Stimulated activated naive B cell treated with anti-CD40 and anti-IgM and Interleukin-4, amounts not matched to agents 10 μg/mL and 1 μg/mL and 100 μg/mL, for 72 hours (primary cell): ENCODE measurements at places on chromosomes 5 and 9.

DNA sequence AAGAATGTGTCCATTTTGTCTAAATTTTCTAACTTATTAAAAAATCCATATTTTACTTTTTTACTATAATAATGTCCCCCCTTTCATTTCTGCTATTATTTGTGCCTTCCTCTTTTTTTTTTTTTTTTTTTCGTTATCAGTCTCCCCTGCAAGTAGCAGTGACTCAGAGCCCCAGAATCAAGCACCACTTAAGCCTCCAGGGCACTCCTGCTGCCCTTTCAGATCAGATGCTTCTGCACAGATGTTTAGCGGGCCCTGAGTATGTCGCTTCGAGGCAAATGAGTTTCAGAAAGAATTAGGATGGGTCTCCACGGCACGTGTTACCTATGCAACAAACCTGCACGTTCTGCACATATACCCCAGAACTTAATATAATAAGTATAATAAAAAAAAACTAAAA, 11.7 kb downstream of the MED7 start:
- H3K27ac ChIP-seq: no peak overlapping the region
- no peak overlapping the region for H3K4me3 ChIP-seq
- peaks cover 22% of the 10 kb centered on the region for H3K4me1 ChIP-seq
- no peak for DNase-seq
- H3K36me3 ChIP-seq: peaks cover 4% of the 10 kb centered on the region

GRCh38 chr5:174090129-174090528, 44.6 kb downstream of the NSG2 start:
- no peaks in the 10 kb centered on the region for H3K4me1 ChIP-seq
- DNase-seq: no peak
- no peak overlapping the region for H3K4me3 ChIP-seq
- peaks cover 18% of the 10 kb centered on the region for H3K27me3 ChIP-seq

DNA sequence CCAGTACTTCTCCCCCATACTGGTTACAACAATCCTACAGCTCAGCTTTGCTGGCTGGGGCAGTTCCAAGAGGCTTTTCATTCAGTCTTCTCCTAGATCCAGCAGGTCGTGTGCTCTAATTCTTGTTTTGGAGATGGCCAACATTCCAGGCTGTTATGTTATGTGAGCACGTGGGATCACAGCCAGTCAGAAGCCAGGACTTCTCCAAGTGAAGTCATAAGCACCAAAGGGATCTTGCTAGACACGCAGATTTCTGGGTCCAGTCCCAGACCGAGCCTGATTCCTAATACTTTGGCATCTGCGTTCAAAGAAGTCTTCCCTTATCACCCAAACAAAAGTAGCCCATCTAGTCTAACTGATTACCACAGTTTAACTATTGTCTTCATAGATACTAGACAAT, 1.4 kb upstream of the LARP1 start:
- no peak for DNase-seq
- H3K36me3 ChIP-seq: peaks cover 5% of the 10 kb centered on the region

GRCh38 chr5:157175071-157175612, 5.5 kb upstream of the ITK start:
- H3K4me1 ChIP-seq: peaks cover 47% of the 10 kb centered on the region
- peaks cover 6% of the 10 kb centered on the region for H3K36me3 ChIP-seq
- DNase-seq: no peak
- peak overlapping the region; percentile 57 for H3K27ac ChIP-seq

DNA sequence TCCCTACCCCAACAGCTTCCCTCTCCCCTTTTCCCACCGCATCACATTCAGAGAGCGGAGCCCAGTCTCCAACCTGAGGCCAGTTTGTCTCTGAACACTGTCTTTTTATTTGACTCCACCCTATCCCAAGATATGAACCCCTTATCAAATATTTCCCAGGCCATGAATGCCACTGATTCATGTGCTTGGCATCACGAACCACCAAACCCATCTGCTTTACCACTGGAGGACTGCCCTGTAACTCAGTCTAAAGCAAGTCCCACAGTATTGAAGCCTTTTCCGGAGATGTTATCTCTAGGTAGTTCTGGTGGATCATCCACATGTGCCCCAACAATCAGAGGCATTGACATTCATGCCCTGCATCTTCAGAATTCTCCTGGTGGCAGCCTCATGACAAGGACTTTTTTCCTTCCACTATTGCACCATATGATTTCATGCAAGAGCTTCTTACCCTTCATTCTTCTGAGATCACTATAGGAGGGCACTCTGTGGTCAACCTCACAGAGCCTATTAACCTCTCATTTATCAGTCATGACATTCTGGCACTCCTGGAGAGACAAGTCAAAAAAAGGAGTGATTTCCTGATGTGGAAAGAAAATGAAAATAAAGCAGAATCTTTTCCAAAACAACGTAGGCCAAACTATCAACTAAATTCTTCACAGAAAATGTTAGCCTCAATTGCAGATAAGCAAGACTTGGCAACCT, 12.3 kb upstream of the SPATA31D4 start:
- H3K27me3 ChIP-seq: peaks cover 15% of the 10 kb centered on the region
- H3K36me3 ChIP-seq: no peaks in the 10 kb centered on the region
- DNase-seq: no peak
- no peak overlapping the region for H3K4me3 ChIP-seq
- peaks cover 4% of the 10 kb centered on the region for H3K4me1 ChIP-seq

DNA sequence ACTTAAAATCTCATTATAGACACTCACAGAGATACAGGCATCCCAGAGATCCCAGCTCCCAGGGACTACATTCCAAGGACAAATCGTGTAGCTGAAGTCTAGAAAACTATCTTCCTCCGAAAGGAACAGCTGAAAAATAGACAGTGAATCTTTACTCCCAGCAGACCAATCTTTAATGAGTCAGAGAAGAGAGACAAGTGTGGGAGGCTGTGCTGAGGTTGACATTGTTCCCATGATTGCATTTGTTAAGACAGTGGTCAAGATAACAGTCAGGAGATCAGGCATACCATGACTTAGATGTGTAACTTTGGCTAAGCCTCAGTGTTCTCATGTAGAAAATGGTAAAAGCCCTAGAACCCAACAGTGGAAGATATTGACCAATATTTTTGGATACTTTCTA, 120.7 kb downstream of the PAPPA start:
- H3K4me3 ChIP-seq: no peak overlapping the region
- no peaks in the 10 kb centered on the region for H3K4me1 ChIP-seq
- H3K36me3 ChIP-seq: no peaks in the 10 kb centered on the region
- DNase-seq: no peak
- peaks cover 6% of the 10 kb centered on the region for H3K27me3 ChIP-seq

DNA sequence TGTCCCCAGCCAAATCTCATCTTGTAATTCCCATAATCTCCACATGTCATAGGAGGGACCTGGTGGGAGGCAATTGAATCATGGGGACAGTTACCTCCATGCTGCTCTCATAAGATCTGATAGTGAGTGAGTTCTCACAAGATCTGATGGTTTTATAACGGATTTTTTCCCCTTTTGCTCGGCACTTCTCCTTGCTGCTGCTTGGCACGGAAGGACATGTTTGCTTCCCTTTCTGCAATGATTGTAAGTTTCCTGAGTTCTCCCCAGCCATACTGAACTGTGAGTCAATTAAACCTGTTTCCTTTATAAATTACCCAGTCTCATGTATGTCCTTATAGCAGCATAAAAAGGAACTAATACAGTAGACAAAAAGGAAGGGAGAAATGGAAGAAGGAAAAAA, 76.7 kb upstream of the CCNG1 start:
- H3K27ac ChIP-seq: no peak overlapping the region
- DNase-seq: no peak
- peaks cover 34% of the 10 kb centered on the region for H3K27me3 ChIP-seq
- H3K36me3 ChIP-seq: no peaks in the 10 kb centered on the region
- no peaks in the 10 kb centered on the region for H3K4me1 ChIP-seq
- H3K4me3 ChIP-seq: no peak overlapping the region

DNA sequence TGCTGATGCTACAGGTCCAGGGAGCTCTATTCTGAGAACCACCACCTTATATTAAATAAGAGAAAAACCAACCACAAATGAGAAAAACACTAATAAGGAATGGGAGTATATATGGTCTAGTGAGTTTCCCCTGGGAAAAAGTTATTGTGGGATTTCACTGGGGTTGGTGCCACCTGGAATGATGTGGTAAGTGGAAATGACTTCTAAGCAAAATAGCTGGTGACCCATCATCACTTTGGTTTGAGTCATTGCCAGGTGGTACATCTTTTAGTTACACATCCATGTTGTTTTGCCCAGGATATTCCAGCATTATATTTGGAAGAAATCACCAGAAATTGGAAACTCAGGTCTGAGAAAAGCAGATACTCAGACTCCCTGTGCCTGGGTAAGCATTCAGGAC, 437.3 kb downstream of the DTWD2 start:
- no peak for DNase-seq
- H3K4me1 ChIP-seq: no peaks in the 10 kb centered on the region

GRCh38 chr9:116819116-116819515, 132.0 kb downstream of the TRIM32 start:
- H3K4me3 ChIP-seq: no peak overlapping the region
- no peaks in the 10 kb centered on the region for H3K4me1 ChIP-seq
- peaks cover 4% of the 10 kb centered on the region for H3K27me3 ChIP-seq

GRCh38 chr9:123338710-123339665, 17.0 kb upstream of the CRB2 start:
- peak overlapping the region; percentile 100 for H3K27ac ChIP-seq
- peak; percentile 89 for DNase-seq
- H3K27me3 ChIP-seq: no peaks in the 10 kb centered on the region
- H3K4me3 ChIP-seq: peak overlapping the region; percentile 87
- peaks cover 67% of the 10 kb centered on the region for H3K4me1 ChIP-seq

- H3K36me3 ChIP-seq: no peaks in the 10 kb centered on the region
- DNase-seq: no peak
- no peaks in the 10 kb centered on the region for H3K4me1 ChIP-seq
- peaks cover 9% of the 10 kb centered on the region for H3K27me3 ChIP-seq
Observed at GRCh38 chr5:55071413-55071812, 31.0 kb upstream of the GZMA start.

DNA sequence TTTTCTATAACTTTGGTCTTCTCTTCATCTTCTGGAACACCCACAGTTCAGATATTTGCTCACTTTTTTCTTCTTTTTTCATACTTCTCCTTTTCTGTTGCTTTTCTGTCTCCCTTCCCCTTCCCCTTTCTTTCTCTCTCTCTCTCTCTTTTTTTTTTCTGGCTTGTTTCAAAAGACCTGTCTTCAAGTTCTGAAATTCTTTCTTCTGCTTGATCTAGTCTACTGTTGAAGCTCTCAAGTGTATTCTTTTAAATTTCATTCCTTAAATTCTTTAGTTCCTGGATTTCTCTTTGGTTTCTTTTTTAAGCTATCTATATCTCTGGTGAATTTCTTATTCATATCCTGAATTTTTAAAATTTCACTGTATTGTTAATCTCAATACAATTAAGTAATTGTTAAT, 11.2 kb downstream of the ALG2 start:
- peaks cover 49% of the 10 kb centered on the region for H3K36me3 ChIP-seq
- H3K27me3 ChIP-seq: no peaks in the 10 kb centered on the region
- no peak overlapping the region for H3K27ac ChIP-seq
- DNase-seq: no peak

DNA sequence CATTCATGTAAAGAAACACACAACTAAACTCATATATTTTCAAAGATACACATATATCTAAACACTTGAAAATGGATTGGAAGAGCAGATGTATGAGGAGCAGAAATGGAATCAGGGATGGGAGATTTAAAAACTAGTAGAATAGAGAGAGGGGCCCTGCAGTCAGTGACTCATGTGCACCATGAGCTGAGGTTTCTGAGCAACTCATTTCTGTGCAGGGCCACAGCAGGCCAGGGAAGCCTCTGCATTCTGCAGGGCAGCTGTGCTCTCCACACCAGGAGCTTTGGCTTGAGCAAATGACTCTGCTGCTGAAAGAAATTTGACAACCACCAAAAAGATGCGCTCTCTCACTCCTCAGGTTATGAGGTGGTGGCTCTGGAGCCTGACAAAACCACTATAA, 27.1 kb downstream of the LHX6 start:
- H3K36me3 ChIP-seq: no peaks in the 10 kb centered on the region
- no peak for DNase-seq
- no peak overlapping the region for H3K4me3 ChIP-seq
- no peak overlapping the region for H3K27ac ChIP-seq

GRCh38 chr9:137388589-137389427, 34.2 kb downstream of the EXD3 start:
- H3K27me3 ChIP-seq: no peaks in the 10 kb centered on the region
- no peak overlapping the region for H3K4me3 ChIP-seq
- no peak for DNase-seq
- H3K27ac ChIP-seq: no peak overlapping the region

- H3K36me3 ChIP-seq: no peaks in the 10 kb centered on the region
- H3K27me3 ChIP-seq: no peaks in the 10 kb centered on the region
- no peak for DNase-seq
- H3K4me3 ChIP-seq: no peak overlapping the region
- H3K27ac ChIP-seq: no peak overlapping the region
- peaks cover 13% of the 10 kb centered on the region for H3K4me1 ChIP-seq
Observed at GRCh38 chr5:122649080-122649479, 125.8 kb upstream of the SNX2 start.

DNA sequence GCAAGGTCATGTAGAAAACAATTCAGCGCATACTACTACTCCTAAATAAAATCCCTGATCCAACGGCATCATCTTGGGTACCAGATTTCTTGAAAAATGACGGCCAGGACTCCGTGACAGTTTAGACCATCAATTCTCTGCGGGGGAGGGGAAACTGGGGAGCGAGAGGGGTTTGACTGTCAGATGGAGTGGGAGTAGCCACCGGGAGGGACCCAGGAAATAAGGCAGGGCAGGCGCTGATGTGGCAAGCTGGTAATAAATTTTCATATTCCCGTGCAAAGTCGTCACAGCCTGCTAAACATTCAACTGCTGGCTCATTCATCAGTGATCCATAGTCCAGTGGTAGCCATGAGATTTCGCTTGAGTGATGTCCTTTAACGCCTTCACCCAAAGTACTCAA, 457 bp upstream of the CDH18 start:
- DNase-seq: no peak
- no peaks in the 10 kb centered on the region for H3K27me3 ChIP-seq
- no peak overlapping the region for H3K27ac ChIP-seq
- no peaks in the 10 kb centered on the region for H3K36me3 ChIP-seq
- no peaks in the 10 kb centered on the region for H3K4me1 ChIP-seq

GRCh38 chr5:173809014-173809413, 79.1 kb upstream of the CPEB4 start:
- H3K27me3 ChIP-seq: no peaks in the 10 kb centered on the region
- no peak for DNase-seq
- no peak overlapping the region for H3K27ac ChIP-seq
- H3K4me1 ChIP-seq: peaks cover 7% of the 10 kb centered on the region
